Epithelial cell of prostate (primary cell): ENCODE measurements at places on chromosomes 16 and 17.

GRCh38 chr17:13827118-13827517 is 225.4 kb upstream of the HS3ST3A1 start:
- DNase-seq = no peak

- no peak for DNase-seq
Observed at GRCh38 chr17:43907425-43907981, at the start of gene MPP2. Gene MPP2 (minus strand): TSS chr17:43907536. CDS start chr17:43904460, 3,076 bp downstream.

- no peak for DNase-seq
Observed at GRCh38 chr17:45262516-45263476, 902 bp upstream of the SPATA32 start.

GRCh38 chr16:29717113-29717512 is 28.7 kb downstream of the C16orf54 start:
- DNase-seq = no peak

DNA sequence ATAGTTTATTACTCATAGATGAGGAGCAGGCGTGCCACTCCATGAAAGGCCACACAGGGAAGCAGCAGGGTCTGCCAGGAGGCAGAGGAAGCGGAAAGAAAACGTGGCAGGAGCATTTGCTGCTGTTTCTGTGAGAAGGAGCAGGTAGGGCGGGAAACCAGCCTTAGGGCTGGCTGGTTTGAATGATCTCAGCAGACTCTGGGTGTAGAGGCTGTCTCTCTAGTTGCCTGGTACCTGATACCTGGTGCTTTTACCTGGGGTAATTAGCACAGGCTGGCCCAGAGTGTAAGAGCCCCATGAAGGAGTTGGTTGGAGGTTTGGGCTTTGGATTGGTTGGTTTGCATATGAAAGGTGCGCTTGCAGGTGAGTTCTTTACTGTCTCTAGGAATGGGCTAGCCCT is 205.0 kb upstream of the CACNG3 start:
- DNase-seq = no peak

DNA sequence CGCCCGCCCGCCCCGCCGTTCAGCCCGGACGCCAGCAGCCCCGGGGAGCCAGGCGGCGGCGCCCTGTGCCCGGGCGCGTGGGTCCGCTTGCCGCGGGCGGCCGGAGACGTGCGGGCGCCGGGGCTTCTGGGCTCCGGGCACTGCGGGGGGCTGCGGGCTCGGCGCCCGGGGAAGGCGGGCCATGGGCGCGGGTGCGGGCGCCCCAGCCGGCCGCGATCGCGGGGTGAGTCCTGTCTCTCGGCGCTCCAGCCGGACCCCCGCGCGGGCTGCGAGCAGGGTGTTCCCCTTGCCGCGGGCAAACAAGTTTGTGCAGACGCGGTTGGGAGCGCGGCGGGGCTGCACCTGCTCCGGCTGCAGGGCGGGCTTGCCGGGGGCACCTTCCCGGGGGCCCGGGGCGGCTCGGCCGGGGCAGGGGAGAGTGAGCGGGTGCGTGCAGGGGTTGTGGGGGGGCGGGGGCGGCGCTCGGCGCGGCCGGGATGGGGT is 292 bp downstream of the WSCD1 start:
- no peak for DNase-seq

- peak; percentile 71 for DNase-seq
Observed at GRCh38 chr16:23081675-23082119, 67.6 kb downstream of the USP31 start.

DNA sequence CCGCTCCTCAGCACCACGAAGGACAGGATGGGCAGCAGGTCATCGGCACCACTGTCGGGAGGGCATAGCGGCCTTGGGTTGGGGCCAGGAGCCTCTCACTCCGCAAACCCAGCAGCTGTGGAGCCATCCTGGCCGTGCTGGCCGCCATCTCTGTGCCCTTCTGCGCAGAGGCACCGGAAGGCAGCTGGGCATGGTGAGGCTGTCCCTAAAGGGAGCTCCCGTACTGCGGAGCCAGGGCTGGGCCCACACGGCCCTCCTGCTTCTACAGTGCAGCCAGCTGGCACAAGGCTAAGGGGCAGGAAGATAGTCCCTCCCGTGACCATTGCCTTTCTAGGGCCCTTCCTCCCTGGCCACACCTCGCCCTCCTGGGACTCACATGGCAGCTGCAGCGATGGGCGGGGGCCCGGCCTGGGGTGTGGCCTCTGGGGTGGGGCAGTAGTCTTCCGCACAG is 7.0 kb upstream of the SPATA2L start:
- no peak for DNase-seq

- DNase-seq = no peak
Observed at GRCh38 chr17:38533866-38534497, 71.8 kb downstream of the SRCIN1 start.

DNA sequence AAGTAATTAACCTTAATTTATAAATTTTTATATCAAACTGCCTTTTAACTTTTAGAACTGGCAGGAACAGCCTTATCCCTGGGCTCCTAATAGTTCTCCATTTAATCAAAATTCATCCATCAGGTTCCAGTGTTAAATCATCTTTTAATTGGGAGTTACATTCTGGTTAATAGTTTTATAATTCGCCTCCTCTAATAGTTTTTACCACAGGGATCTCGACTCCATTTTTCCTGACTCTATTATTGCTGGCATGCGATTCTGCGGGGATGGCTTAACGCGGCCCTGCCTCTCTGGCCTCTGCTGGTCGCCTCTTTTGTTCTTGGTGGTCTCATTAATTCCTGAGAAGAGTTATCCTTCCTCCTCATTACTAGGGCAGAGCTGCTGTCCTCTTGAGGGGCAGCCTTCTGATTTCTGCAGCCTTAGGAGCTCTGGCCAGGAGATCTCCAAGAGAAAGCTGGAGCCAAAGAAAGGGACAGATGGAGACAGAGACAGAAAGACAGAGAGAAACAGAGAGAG is 71.1 kb downstream of the MRM1 start:
- no peak for DNase-seq

- no peak for DNase-seq
Observed at GRCh38 chr17:36127199-36127893, 23.7 kb downstream of the CCL4 start.

- DNase-seq = no peak
Observed at GRCh38 chr16:83779886-83780285, 27.9 kb upstream of the HSBP1 start.

GRCh38 chr16:10182222-10183053 is at the start of gene GRIN2A:
Gene GRIN2A (minus strand): TSS chr16:10182428. CDS start chr16:10180411, 2,017 bp downstream.
- DNase-seq = no peak

DNA sequence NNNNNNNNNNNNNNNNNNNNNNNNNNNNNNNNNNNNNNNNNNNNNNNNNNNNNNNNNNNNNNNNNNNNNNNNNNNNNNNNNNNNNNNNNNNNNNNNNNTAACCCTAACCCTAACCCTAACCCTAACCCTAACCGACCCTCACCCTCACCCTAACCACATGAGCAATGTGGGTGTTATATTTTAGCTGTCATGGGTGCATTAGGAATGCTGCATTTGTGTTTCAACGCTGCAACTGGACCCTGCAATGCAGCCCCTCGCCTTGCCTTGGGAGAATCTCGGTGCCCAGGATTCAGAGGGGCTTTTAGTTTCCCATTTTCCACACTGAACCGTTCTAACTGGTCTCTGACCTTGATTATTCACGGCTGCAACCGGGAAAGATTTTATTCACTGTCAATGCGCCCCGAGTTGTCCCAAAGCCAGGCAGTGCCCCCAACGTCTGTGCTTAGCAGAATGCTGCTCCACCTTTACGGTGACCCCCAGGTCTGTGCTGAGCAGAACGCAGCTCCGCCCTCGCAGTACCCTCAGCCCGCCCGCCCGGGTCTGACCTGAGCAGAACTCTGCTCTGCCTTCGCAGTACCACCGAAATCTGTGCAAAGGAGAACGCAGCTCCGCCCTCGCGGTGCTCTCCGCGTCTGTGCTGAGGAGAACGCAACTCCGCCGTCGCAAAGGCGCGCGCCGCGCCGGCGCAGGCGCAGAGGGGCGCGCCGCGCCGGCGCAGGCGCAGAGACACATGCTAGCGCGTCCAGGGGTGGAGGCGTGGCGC is 43.3 kb downstream of the POLR3K start:
- no peak for DNase-seq

DNA sequence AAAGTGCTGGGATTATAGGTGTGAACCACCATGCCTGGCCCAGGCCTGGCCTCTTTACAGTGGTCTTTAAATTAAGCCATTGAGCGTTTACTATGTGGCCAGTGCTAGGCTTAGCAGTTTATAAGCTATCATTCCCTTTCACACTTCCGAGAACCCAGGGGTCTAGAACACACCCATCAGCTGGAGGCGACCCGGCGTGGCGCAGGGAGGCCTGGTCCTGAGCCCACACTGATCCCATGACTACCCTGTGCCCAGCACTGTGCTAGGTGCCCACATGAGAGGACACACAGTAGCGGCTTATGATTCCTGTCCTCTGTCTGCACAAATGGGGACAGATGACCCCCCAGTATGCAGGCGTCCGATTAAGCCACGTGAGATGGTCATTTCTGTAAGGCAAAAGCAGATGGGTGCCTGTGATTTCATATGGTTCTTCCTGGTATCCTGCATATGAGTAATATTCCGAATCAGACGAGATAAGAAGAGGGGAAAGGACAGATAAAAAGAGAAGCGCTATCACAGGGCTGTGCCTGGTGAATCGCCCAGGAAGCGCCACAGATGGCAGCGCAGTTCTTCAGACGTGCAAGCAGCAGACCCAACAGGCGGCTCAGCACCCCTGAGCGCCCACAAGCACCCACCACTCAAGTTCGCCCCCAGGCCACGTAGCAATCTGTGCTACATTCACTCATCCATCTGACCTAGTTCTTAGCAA is 5.3 kb downstream of the OSGIN1 start:
- no peak for DNase-seq

GRCh38 chr17:48814504-48814903 is 2.5 kb downstream of the TTLL6 start:
- DNase-seq = no peak

DNA sequence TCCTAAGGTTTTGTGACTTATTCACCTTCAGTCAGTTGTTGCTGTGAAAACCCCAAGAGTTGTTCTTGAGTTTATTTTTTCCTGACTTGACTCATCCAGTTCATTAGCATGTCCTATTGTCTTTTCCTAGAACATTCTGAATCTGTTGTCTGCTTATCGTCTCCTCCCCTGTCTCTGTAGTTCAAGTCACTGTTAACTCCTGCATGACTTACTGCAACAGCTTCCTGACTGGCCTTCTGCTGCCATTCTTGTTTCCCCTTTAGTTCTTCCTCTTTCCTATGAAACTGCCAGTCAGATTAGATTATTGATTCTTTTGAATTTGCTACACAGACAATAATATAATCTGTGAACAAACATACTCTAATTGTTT is 161.5 kb downstream of the FTO start:
- DNase-seq = peak; percentile 56

- no peak for DNase-seq
Observed at GRCh38 chr16:49763826-49764225, 92.1 kb downstream of the ZNF423 start.

DNA sequence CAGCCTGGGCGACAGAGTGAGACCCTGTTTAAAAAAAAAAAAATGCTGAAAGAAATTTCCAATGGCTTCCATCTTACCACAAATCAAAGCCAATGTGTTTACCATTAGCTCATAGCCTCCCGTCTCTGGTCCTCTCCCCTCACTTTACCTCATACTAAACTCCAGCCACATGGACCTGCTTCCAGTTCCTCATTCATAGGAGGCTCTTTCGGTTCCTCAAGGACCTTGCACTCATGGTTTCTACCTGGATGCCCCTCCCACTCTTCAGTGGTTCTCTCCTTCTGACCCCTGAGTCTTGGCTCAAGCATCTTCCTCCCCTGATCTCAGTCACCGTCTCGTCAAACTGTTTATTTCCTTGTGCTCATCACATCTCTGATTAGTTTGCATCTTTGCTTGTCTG is 3.8 kb upstream of the DEF8 start:
- no peak for DNase-seq

DNA sequence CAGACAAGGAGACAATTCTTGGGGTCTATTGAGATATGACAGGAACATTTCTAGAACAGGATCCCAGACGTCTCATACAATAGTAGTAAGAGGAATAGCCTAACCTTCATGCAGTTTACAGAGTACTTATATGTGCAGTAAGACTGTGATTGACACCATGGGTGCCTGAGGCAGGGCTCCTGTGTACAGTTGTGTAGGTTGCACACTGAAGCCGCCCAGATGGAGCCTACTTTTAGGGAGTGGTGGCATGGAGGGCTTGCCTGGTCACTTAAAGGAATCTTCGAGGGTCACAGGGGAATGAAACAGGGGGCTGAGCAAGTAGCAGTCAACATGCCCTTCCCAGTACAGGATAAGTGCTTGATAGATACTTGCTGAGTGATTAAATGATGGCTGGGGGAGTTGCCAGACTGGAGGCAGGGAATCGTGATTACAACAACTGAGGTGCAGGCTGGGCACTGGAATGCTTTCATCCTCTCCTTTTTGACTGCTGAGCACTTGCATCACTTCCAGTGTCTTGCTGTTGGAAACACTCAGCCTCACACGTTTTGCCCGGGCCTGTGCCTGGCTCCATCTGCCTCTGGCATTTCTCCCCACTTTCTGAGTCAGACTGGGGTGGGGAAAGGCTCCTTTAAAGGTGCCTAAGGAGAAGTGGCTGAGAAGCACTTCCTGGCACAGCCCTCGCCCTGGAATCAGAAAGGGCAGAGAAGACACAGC is 71.0 kb downstream of the COPRS start:
- peak; percentile 83 for DNase-seq

DNA sequence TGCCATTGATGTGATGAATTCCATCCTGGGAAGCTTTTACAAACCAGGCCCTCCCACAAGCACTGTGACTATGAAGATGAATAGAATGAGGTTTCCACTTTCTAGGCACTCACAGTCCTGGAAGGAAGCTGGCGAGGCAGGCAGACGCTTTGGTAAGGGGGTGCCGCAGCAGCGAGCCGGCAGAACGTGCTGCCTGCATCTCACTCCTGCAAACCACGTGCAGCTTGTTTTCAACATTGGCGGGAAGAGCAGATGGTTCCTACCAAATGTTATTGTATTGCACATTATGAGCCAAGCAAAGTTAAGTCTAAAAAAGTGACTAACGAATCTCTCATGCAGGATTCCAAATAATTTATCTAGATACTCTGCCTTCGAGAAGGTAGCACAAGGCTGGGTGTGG is 3.7 kb upstream of the DNAI2 start:
- no peak for DNase-seq

DNA sequence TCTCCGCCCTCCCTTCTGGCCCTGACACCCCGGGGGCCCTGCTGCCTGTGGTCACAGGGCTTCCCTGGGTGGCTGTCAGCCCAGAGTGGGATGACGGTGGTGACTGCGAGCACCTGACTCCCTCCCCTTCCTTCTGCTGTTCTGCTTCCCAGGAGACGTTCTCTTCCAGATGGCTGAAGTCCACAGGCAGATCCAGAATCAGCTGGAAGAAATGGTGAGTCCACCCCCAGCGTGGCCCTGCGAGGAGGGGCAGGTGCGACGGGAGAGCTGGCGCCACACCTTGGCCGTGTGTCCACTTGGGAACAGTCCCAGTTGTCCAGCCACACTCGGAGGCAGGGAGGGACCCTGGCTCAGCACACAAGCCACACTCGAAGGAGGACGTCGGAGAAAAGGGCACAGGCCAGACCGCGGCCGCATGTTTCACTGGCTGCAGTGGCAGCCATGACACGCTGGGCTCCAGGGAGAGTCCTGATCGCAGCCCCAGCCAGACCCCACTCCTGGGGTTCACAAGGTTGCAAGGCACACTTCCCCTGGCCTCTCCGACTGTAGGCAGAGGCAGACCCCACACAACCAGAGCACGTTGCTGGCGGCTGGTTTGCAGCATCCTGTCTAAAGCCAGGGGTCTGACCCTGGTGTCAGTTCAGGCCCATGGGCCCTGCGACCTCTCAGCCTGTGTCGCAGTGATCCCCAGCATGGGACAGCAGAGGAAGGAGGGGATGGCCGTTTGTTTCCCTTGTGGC is 49.9 kb downstream of the BAIAP2 start:
- no peak for DNase-seq

GRCh38 chr17:61333136-61333535 is 66.5 kb upstream of the TBX2 start:
- no peak for DNase-seq

GRCh38 chr17:71339206-71339605 is 781.6 kb upstream of the SOX9 start:
- no peak for DNase-seq
